HL-60 (cell line): ENCODE measurements at places on chromosomes 5 and 9.

DNA sequence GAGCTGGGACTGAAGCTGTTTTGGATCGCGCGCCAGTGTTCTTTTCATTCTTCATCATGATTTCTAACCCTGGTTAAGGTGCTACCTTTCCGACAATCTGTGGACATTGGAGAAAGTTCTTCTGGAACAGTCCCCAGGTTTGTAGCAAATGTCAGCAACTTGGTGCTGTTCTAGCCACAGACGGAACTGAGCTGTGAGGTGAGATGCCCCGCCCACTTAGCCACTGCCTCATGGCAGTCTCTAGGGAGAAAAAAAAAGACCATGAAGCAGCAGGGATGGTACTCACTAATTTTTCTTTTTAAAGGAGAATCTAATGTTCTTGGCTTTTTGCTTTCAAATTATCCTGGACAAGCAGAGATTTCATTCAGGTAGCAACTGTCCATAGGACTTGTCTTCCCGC is 72.1 kb upstream of the STK32A start:
- DNase-seq, result no peak

DNA sequence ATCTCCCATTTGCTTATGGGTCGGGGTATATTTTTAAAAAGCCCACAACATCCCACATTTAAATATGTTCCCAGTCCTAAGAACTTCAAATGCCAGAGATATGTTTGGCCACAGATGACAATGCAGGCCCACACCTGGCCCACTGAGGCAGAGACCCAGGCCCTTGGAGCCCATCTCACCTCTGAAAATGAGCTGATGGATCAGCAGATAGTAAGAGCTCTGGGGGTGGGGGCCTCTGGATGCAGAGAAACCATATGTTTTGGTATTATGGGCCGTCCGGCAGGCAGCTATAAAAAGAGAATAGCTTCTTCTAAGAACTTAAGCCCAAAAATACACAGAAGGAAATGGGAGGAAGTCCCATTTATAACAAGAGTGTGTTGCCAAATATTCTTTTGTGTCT is 256.0 kb downstream of the GRIA1 start:
- no peak for DNase-seq

GRCh38 chr5:181044093-181044599 is 4.1 kb downstream of the BTNL9 start:
- no peak for DNase-seq

GRCh38 chr9:135060461-135061116 is 26.9 kb upstream of the OLFM1 start:
- DNase-seq, result no peak

DNA sequence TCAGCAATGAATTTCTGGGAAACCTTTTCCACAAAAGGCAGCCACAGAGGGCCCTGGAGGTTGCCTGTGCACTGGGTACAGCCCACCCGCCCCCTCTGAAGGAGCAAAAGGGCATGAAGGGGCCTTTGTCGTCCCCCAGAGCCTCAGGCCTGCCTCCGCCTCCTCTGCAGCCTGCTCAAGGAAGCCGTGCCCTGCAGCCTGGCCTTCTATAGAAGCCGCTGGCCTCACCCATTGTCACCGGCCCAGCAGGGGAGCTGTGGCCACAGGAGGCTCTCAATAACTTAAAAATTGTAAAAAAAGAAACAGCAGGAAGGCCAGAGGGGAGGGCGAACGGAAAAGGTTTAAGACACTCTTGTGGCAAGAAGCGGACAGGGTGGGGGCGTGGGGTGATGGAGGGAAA is 213.3 kb downstream of the IRX2 start:
- no peak for DNase-seq

- no peak for DNase-seq
Observed at GRCh38 chr9:130512199-130512598, 67.2 kb upstream of the FUBP3 start.

GRCh38 chr5:71882826-71883741 is 164.0 kb downstream of the CARTPT start:
- DNase-seq, result no peak

DNA sequence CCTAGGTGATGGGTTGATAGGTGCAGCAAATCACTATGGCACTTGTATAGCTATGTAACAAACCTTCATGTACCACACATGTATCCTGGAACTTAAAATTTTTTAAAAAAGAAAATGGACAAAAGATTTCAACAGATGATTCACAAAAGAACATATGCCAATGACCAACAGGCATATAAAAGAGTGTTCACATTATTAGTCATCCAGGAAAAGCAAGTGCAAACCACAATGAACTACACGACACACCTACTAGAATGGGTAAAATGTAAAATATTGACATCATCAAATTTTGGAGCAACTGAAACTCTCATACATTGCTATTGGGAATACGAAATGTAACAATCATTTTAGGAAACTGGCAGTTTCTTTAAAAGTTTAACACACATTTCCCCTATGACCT is 109.9 kb downstream of the YIPF5 start:
- DNase-seq, result no peak

- DNase-seq, result no peak
Observed at GRCh38 chr5:120017513-120017912, 388.2 kb downstream of the FAM170A start.

DNA sequence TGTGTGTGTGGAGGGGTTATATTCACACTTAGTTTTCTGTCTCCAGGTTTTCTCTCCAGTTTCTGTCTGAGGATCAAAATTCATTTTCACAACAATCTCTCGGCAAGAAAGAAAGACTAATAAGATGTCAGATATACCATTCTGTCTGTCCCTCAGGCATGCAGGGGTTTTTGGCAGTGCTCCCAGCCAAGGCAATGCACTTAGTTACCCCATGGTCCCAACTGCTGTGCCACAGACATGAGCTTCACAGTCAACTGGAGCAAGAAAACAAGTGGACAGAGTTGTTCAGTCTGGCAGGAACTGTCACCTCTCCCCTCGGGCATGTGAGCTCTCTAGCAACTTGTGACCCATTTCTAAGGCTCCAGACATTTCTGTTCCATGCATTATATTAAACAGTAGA is 101.7 kb upstream of the LHFPL2 start:
- no peak for DNase-seq

DNA sequence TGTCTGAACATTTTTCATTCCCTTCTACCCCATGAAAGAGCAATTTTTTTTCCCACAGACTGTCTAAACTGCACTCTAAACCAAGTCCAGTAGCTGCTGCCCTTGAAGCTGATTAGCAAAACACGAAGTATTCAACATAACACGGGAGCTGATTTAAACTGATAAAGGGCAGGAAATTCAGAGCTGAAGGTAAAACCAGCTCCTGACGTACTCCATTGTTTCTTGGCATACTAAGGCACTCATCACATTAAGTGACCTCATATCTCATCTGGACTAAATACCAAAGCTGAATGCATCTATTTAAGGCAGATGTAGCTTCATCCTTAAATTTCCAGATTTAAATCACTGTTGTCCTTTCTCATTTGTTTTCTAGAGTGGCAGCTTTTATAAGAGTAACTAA is 12.0 kb downstream of the GDF9 start:
- DNase-seq, result no peak

DNA sequence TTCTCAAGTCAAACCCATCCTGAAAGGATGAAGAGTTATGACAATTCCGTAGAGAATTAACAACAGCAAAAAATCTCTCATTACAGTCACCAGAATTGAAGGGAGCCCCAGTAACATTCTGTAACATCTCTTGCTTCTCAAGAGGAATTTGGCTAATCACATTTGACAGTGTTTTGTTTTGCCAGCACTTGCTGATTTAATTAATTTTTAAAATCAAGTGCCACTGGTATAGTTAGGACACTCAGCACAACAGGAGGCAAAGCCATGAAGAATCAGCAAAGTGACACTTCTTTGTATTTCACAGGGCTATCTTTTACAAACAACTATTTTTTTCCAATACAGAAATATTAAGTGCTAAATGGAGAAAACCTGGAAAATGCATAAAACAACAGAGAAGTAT is 152.8 kb downstream of the MCTP1 start:
- no peak for DNase-seq

GRCh38 chr9:92631452-92632343 is 38.2 kb downstream of the IPPK start:
- peak; percentile 14 for DNase-seq

- DNase-seq, result no peak
Observed at GRCh38 chr5:144207875-144208444, 37.3 kb downstream of the KCTD16 start.

- DNase-seq, result no peak
Observed at GRCh38 chr5:17005107-17005828, 69.2 kb upstream of the MYO10 start.

GRCh38 chr9:5445886-5446285 is 4.5 kb upstream of the CD274 start:
- no peak for DNase-seq

DNA sequence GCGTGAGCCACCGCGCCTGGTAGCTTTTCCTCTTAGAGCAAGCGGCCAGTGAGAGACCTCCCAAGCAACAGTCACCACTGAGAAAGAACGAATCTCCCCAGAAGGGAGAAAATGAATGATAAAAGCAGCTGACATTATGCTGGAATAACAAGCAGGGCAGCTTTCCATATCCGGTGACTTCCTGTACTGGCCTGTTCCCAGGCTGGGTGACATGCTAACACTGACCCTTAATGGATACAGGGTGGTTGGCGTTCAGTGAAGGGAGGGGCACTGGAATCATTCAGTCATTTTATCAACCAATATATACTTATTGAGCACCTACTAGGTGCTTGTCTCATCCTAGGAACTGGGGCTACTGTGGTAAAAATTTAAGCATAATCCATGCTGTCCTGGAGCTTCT is 357.3 kb upstream of the PANK3 start:
- DNase-seq, result no peak

DNA sequence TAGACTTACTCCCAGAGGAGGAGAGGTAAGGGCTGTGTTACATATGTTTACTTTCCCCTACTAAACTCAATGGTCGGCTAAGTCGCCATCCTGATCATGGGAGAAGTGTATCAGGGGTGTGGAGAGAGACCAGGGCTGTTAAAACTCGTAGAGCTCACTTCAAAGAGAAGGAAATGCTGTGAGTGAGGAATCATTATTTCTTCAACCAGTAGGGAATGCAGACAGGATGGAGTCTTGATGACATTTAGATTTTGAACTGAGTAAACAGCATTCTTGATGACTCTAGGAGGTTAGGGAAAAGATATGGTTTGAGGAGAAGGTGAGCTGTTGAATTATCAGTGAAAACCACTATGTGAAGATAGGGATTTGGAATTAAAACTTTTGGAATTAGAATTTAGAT is 17.3 kb downstream of the RECK start:
- DNase-seq, result no peak

GRCh38 chr9:4309806-4310205 is 9.9 kb upstream of the GLIS3 start:
- DNase-seq, result no peak

DNA sequence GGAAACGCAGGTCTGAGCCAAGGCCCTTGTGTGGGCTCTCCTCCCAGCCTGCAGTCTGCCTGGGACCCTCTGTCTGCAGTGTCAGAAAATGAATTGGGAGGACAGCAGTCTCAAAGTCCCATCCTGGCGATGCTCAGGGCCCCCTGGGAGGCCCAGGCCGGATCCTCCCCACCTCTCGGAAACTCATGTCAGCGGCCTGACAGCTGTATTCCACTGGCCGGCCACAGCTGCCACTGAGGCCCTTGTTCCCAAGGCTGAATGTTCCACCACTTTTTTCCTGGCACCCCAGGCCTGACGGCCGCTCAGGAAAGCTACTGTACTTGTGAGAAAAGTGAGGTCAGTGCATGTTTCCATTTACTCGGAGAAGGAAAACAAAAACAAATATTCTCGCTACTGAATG is 180.0 kb downstream of the FGF18 start:
- DNase-seq, result no peak

GRCh38 chr5:154702477-154702876 is 52.7 kb upstream of the LARP1 start:
- DNase-seq, result no peak

- DNase-seq, result no peak
Observed at GRCh38 chr5:67855523-67855922, 360.0 kb upstream of the PIK3R1 start.

GRCh38 chr9:135600296-135600817 is 38.8 kb downstream of the PAEP start:
- no peak for DNase-seq

- DNase-seq, result peak; percentile 42
Observed at GRCh38 chr9:121840838-121841760, 189.7 kb downstream of the DAB2IP start.

DNA sequence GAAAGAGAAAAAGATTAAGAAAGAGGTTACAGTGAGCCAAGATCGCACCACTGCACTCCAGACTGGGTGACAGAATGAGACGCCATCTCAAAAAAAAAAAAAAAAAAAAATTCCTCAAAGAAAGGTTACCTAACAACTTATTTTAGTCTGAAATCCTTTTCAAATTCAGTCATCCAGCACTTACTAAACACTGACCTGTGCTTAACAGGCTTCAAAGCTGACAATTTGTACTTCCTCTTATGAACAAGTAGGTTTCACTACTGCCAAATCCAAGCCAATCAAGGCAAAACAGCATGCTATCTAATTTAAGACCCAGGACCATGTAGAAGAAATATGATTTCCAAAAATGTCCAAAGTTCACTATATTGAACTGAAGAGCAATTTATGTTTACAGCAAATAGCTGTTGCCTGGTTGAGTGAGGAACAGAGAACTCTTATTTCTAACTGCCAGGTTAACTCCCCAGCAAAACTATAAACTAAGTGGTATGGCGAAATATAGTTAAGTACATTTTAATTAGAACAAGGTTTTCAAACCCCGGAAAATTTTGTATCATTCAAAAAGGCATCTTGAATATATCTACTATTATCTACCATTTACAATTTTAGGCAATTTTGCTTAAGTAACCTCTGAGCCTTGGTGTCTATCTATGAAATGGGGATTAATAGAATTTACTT is 13.4 kb downstream of the PWWP2A start:
- peak; percentile 71 for DNase-seq

- DNase-seq, result no peak
Observed at GRCh38 chr9:124180557-124180956, 77.2 kb upstream of the NEK6 start.

DNA sequence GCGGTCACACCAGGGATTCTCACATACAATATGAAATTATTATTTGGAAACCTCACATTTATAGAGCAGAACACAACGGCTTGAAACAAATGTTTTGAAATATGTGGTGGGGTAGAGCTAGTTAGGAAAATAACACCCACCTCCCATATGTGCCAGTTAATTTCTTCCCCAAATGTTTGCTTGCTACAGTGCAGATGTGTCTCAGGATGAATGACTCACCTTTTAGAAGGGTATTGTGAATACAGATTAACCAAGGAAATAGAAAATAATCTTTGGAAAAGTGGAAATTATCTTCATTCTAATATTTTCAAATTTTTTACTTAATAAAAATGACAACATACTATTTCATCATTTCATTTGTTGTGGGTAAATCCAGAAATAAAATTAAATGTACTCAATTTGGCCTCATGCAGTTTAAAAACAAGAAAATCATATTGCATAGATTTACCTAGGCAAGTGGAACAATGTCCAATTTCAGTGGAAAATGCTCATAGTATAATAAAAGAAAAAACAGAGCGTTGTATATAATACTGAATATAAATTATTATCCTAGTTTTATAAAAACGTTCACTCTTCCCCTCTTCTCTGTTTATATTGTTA is 39.3 kb upstream of the RICTOR start:
- no peak for DNase-seq
